ENCODE measurements at places on chromosomes 2 and 18. TPM values are rescaled to one million over a fixed set of nuclear protein-coding genes. Genes with fewer than 3 reads are reported as not detected.

AMER3 gene
- not detected for total RNA-seq

AQP12A gene
- not detected for total RNA-seq

TCF7L1 gene
- 2.5 TPM for total RNA-seq

MRO gene
- total RNA-seq = 1.8 TPM

RNF125 gene
- 0.59 TPM for total RNA-seq

EFR3B gene
- total RNA-seq = 0.88 TPM

CPO gene
- not detected for total RNA-seq

TCF4 gene
- 87.2 TPM for total RNA-seq

GNLY gene
- total RNA-seq = not detected

SPEG gene
- 26.4 TPM for total RNA-seq

NR4A2 gene
- total RNA-seq = 0.72 TPM

UGT1A6 gene
- total RNA-seq = not detected

IL1RL1 gene
- 0.29 TPM for total RNA-seq

SKOR2 gene
- total RNA-seq = not detected

LINC00305 gene
- not detected for total RNA-seq

C2orf78 gene
- total RNA-seq = not detected

TMEM169 gene
- 0.88 TPM for total RNA-seq

STK25 gene
- 189 TPM for total RNA-seq

SLC40A1 gene
- 13.6 TPM for total RNA-seq

CFC1 gene
- total RNA-seq = not detected

GPBAR1 gene
- total RNA-seq = 0.36 TPM

NAGK gene
- total RNA-seq = 57.2 TPM

FOXI3 gene
- not detected for total RNA-seq

GPR45 gene
- not detected for total RNA-seq

GAREM1 gene
- total RNA-seq = 5.0 TPM

ACADL gene
- not detected for total RNA-seq

ATL2 gene
- 64.4 TPM for total RNA-seq

ST8SIA3 gene
- total RNA-seq = not detected

All from osteoblast (primary cell).